ENCODE measurements at places on chromosomes 12 and 14. TPM values are rescaled to one million over a fixed set of nuclear protein-coding genes. Genes with fewer than 3 reads are reported as not detected.

DNA sequence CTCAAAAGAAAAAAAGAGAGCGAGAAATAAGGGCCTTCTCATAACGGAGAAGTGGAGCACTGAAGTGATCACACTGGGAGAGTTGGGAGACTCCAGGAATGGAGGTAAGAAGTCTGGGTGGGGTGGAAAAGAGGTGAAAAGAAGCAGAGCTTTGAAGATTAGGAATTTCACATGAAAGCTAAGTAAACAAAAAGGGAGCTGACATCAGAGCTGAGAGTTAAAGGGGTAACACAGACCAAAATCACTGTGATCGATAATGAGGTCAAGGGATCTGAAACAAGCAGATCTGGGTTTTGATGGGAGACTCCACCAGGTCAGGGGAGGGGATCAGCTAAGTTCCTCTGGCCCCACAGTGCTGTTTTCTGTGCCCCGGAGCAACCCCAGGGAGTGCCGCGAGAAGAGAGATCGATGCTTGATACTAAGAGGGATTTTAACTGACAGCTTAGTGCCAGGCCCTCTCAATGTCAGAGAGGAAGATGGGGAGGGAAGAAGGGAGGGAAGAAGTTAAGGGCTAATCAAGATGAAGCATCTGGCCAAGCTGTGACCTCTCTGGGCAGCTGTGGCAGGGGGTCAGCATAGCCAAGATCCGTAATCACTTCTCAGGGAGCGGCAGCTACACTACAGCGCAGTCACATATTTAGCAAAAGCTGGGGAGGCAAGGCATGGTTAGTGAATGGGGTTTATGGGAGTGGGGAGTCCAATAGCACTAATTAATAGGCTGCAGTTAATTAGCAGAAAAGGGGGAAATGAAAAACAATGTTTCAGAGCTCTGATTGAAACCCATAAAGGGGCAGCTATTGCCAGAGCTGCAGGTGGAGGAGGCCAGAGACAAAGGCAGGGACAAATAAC, 8.0 kb downstream of the AQP6 start:
- DNase-seq: no peak

SSPN gene
- 7.3 TPM for total RNA-seq

LRRIQ1 gene
- total RNA-seq: 13.9 TPM

DNA sequence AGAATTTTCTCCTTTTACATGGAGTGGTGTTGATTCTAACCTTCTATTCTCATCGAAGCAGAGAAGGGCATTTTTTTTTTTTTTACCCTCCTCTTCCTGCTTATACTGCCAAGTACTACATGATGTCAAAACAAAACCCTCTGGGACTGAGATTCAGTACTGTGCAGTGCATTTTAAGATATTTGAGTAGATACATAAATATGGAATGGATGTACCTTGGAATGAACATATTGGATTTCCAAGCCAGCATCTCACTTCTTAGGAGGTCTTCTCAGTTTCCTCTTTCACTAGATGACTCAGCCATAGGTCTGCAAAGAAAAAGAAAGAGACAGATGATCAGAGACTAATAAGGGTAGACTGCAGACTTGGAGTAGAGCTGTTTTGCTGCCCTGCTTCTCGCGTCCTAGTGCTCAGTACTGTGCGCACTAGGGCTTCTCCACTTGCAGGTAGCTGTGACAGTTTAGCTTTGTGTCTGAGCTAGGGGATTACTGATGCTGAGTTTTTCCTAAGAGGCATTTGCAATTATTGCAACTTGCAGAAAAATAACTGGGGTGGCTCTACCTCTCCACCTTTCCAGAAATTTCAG, 20.4 kb downstream of the TPH2 start:
- DNase-seq: no peak

- no peak for DNase-seq
Measured at GRCh38 chr14:75254901-75255584, 23.6 kb upstream of the FOS start.

- peak; percentile 4 for DNase-seq
Measured at GRCh38 chr14:76473481-76474263, 97.7 kb downstream of the ESRRB start.

DNA sequence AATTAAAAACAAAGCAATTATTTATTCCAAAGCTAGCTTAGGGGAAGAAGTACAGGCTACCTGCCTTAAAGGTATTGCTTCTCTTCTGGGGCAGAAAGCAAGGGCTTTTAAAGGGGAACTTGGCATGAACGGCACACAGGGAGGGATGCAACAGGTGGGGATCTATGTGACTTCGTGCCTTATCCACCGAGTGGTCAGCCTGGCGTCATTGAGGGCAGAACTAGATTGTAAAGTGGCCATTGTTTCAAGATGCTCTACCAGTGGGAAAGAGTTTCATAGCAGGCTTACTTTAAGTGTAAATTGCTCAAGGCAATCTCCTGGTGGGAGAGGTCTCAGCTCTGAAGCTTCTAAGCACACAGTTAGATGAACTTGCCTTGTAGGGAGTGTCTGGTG, 360.4 kb downstream of the ATP23 start:
- no peak for DNase-seq

- no peak for DNase-seq
Measured at GRCh38 chr12:5063149-5063548, 19.5 kb downstream of the KCNA5 start.

DNA sequence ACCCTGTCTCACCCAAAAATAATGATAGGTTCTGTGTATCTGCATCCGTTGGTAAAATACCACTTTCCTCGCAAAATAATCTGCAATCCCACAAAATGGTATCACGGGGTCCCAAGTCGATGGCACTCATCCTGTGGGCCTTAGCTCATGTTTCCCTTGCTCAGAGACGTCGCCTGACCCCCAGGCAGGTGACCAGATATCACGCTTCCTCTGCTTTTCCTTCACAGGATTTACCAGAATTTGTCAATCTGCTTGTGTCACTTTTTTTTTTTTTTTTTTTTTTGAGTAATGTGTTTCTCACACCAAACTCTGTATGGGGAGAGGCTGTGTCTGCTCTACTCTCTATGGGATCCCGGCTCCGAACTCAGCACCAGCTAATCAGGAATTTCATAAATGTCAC, 162.7 kb downstream of the PRKCH start:
- DNase-seq: no peak

DNA sequence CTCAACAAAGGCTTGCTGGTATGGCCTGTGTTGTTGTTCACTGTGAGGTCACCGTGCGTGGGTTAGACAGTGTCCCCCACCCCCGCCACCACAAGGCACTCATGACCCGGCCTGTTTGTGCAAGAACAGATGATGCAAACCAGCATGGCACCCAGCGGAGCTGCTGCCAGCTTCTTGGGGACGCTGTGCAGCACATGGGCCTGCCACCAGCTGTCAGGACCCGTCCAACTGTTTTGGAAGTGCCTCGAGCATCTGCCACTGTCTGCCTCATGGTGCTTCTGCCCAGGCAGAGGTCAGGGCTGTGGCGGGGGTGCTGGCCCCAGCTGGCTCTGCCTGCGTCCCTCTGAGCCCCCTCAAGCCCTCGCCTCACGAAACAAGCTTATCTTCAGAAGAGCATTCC, 1.5 kb downstream of the ASB2 start:
- no peak for DNase-seq

ALDH1L2 gene
- total RNA-seq: 7.0 TPM

- no peak for DNase-seq
Measured at GRCh38 chr12:96981911-96982310, 74.9 kb downstream of the NEDD1 start.

DNA sequence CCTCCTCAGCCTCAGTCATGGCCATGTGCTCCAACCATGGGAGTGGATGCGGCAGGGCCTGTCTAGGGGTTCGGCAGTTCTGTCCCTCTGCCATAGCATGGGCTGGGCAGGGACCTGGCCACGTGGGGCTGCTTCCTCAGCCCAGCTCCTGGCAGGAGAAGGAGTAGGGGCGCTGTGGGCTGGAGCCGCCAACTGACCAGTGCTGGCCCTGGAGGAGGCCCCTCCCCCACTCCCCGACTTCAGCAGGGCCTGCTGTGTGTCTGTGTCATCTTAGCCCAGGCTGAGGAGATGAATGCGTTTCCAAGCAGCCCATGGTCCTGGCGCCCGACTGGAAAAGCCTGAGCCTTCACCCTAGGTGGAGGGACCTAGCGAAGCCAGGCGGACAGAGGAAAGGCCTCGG, 2.7 kb upstream of the PACS2 start:
- no peak for DNase-seq

KRT82 gene
- not detected for total RNA-seq

GRCh38 chr14:92633724-92634123, 114.7 kb downstream of the LGMN start:
- DNase-seq: no peak

DNA sequence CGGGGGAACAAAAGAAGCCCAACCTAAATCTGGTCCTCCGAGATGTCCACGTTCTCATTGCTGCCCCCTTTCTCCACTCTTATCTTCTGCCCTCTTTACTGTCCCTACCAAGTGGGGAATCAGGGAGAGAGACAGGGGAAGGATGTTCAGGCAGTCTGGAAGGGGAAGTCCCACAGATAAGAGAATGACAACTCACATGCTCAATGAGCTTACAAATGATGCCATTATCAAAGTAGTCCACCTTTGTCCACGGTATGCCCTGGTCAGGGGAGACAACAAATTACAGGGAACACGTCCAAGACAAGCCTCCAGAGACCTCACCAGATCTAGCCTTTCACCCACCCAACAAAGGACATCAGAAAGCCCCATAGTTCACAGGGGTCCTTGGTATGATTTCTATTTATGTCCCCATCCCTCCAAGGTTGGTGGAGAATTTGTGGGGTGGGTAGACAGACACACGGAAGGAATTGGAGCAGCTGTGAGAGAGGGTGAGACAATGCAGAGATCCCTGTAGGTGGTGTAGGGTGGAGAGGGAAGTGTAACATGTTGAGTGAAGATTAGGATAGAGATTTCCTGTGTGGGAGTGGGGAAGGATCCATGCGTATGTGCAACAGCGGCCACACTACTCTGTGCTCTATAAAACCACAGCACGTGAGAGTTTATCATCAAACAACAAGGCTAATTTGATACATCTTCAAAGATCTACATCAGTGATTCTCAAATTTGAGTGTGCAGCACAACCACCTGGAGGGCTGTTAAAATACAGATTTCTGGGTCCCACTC, 10.7 kb downstream of the MYO1A start:
- DNase-seq: no peak

DNA sequence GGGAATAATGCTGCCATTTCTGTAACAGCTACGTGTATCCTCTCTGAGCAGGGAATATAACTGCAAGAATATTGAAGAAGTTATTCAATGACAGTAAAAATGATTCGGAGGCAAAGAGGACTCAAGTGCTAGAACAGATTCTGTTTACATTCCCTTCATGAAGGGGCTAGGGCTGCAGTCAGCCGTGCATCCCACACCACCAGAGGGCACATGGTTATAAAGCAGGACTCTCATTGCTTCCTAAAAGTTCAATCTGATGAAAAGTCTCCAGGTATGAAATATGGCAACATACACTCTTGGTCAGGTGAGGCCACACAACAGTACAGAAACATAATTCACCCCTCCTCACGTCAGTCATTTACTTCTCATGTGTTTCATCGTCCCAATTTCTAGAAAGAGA, 34.0 kb downstream of the TCHP start:
- DNase-seq: no peak

- no peak for DNase-seq
Measured at GRCh38 chr12:49332891-49333371, 4.1 kb downstream of the C1QL4 start.

GRCh38 chr12:56998981-56999380, 7.4 kb downstream of the ZBTB39 start:
- DNase-seq: no peak

DNA sequence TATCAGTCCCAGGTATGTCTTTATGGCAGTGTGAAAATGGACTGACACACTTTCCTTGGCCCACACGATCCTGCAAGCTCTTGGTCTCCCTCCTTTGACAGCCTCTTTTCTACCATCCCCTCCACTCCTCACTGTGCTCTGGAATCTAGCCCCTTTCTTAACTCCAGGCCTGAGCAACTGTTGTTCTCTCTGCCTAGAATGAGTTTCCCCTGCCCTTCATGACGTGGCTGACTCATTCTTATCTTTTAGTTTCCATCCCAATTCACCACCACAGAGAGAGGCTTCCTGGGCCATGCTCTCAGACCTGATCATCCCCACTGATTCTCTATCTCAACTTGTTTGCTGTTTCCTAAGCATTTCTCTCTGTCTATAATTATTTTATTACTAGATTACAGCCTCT, 157.4 kb upstream of the HMGA2 start:
- DNase-seq: no peak

DNA sequence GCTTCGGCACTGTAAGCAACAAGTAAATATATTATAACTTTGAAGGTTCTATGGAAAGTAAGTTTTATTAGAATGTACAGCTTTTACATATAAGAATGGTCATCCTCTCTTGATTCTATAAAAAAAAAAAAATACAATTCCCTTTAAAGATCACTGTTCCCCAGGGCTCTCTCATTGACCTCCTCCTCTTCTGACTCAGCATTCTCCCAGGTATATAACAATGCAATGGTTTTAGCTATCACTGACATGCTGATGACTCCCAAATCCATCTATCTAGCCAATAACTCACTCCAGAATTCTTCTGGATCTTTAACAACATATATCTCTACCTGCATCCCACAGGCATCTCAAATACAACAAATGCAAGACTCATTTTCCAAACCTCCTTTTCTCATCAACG, 62.7 kb downstream of the EEA1 start:
- no peak for DNase-seq

DNA sequence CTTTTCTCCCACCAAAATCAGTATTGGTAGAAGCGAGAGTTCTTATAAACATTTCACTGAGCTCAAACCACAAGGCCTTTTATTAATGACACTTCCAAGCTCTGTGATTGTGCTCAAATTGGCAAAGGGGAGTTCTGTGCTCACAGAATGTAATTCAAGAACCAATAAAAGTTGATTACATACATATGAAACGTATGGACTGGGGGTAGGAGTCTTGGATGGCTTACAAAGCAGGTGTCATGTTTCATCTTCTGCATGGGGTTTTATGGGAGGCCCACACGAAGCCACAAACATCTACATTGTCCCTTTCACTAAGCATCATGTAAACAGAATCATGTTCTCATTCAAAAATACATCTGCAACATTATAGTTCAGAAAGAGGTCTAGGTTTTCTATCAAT, 828.3 kb downstream of the VRK1 start:
- DNase-seq: no peak

DNA sequence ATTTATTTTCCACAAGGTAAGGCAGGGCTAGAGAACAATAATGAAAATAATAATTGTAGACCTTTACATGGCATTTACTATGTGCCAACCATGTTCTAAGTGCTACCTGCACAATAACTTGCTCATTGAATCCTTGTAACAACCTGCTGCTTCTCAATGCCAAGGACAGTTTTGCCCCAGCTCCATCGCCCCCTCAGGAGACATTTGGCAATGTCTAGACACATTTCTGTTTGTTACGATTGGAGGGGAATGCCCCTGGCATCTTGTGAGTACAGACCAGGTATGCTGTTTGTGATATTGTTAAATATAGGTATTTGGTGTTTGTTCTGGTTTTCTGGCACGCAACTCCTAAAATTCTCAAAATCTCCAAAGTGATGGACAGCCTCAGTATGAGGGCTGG, 8.1 kb upstream of the ATXN2 start:
- no peak for DNase-seq
